ENCODE measurements at places on chromosomes 11 and 22.

- H3K4me3 ChIP-seq: no peak overlapping the region
- no peaks in the 10 kb centered on the region for H3K4me1 ChIP-seq
- no peak overlapping the region for H3K27ac ChIP-seq
- H3K27me3 ChIP-seq: no peaks in the 10 kb centered on the region
These were observed 76.3 kb downstream of the NTM start for GRCh38 chr11:131446590-131447275.

GRCh38 chr11:72981971-72982685 lies 160.0 kb downstream of the FCHSD2 start:
- no peak overlapping the region for H3K4me3 ChIP-seq
- no peaks in the 10 kb centered on the region for H3K27me3 ChIP-seq
- H3K4me1 ChIP-seq: no peaks in the 10 kb centered on the region
- DNase-seq: no peak
- H3K36me3 ChIP-seq: peaks cover 22% of the 10 kb centered on the region
- no peak overlapping the region for H3K27ac ChIP-seq

- no peak for DNase-seq
- H3K4me3 ChIP-seq: no peak overlapping the region
- H3K27ac ChIP-seq: no peak overlapping the region
- H3K27me3 ChIP-seq: no peaks in the 10 kb centered on the region
- H3K4me1 ChIP-seq: no peaks in the 10 kb centered on the region
- no peaks in the 10 kb centered on the region for H3K36me3 ChIP-seq
These were observed 125.9 kb downstream of the RCN1 start for GRCh38 chr11:32216749-32217148.

GRCh38 chr22:49726701-49727101 lies 101.0 kb downstream of the BRD1 start:
- H3K36me3 ChIP-seq: no peaks in the 10 kb centered on the region
- H3K27ac ChIP-seq: no peak overlapping the region
- H3K4me1 ChIP-seq: no peaks in the 10 kb centered on the region
- H3K27me3 ChIP-seq: peaks cover 5% of the 10 kb centered on the region

DNA sequence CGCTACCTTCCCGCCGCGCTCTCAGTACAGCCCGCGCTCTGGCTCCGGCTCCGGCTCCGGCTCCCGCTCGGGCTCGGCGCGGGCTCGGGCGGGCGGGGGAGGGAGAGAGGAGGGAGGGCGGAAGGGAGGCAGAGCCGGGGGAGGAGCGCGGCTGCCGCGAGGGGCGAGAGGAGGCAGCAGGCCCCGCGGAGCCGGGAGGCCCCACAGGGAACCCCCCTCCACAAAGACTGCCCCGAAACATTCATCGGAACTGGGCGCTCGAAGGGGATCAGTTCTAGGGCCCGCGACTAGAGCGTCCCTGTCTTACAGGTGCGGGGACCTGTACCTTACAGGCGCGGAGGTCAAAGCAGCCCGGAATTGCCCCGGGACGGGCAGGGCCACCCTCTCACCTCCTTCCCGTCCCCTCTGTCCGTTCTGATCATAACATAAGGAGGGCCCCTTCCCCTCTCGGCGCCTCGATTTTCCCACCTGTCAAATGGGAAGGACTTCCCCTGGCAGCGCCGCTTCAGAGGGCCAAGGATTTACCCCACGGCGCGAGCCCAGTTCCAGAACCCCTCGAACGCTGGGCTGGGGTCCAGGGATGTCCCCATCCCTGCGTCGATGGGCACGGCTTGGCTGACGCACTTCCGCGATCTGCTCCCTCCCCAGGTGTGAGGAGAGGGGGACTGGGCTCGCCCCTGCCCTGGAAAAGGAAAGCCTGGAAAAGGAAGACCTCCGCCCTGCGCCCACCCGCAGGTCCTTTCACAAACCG lies at the start of gene SHISA8:
Gene SHISA8 (minus strand): TSS at position 40 of the 751 bp plus-strand sequence. CDS start 407 bp downstream, outside the sequence.
- no peaks in the 10 kb centered on the region for H3K36me3 ChIP-seq
- H3K4me3 ChIP-seq: peak within 1 kb of the TSS; percentile 22
- peaks cover 32% of the 10 kb centered on the region for H3K4me1 ChIP-seq
- peaks cover 37% of the 10 kb centered on the region for H3K27me3 ChIP-seq
- peak; percentile 33 for DNase-seq

DNA sequence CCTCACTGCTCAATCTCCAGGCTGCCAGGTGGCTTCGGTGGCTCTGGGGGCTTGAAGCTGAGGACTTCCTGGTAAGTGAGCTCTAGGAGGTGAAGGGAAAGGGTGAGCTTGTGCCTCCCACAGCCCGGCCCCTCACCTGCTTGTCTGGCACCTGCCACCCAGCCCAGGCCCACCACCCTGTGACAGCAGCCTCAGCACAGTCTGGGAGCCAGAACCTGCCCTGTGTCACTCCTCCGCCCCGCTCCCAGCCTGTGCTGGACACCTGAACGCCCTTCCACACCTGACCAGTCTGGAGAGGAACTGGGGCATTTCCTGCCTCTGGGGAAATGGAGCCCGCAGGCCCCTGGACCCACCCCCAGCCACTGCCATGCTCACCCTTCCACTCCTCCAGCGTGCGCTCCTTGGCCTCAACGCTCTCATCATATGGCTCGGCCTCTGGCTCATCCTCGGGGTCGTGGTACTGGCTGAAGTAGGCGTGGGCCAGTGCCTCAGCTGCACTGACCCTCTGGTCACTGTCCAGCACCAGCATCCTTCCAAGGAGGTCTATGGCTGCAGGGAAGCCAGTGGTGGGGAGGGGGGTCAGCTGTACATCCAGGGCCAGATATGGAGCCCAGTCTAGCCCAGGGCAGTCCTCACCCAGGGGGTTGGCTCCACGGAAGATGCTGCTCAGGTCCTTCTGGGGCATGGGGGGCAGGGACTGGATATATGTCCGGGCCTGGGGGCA lies 3.6 kb upstream of the MAPK12 start:
- H3K4me1 ChIP-seq: peaks cover 16% of the 10 kb centered on the region
- no peak overlapping the region for H3K4me3 ChIP-seq
- H3K36me3 ChIP-seq: no peaks in the 10 kb centered on the region
- DNase-seq: no peak
- H3K27me3 ChIP-seq: peaks cover 17% of the 10 kb centered on the region
- H3K27ac ChIP-seq: no peak overlapping the region

DNA sequence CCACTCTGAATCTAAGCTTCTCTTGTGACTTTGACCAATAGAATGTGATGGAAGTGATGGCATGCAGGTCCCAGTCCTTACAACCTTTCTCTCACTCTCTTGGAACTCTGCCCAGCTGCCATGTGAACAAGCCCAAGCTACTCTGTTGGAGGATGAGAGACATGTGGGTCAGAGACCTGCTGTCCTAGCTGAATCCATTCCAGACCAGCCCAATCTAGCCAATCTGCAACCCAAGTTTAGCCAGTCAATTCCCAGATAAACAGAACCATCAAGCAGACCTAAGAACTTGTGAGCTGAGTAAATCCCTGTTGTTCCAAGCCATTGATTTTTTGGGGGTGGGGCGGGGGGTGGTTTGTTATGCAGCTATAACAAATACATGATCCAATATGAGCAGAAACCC lies 69.2 kb upstream of the GRK3 start:
- H3K4me1 ChIP-seq: no peaks in the 10 kb centered on the region
- no peaks in the 10 kb centered on the region for H3K27me3 ChIP-seq
- H3K27ac ChIP-seq: no peak overlapping the region
- no peak for DNase-seq
- no peak overlapping the region for H3K4me3 ChIP-seq

DNA sequence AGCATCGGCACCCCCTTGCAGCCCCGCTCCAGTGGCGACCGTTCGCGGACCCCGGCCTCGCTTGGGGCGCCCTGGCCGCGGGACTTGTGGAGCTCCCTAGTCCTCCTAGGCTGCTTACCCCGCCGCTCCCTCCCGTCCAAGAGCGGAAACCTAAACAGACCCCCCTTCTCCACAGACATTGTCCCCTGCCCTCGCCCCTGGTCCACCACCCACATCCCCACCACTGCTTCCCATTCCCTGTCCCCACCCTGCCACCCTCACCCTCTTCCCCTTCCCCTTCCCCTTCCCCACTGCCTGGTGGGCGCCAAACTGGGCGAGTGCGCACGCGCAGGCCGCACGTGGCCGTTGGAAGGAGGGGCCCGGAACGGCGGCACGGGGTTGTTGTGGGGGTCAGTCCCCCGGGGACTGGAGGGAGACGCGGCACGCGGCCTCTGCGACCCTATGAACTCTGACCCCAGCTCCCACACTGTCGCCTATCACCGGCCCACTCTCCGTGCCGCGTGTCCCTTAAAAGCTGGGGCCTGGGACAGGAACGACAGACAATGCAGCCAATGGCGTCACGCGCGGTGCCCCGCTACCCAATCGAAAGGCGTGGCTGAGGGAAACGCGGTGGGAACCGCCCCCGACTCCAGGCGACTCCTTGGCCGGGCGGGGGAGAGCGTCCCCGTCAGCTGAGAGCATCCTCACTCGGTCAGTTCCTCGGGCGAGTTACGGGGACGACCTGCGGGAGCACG lies at the start of gene SNX32:
Gene SNX32 (plus strand): TSS at position 667 of the 734 bp plus-strand sequence. CDS start 103 bp downstream, outside the sequence.
- H3K27me3 ChIP-seq: no peaks in the 10 kb centered on the region
- no peaks in the 10 kb centered on the region for H3K36me3 ChIP-seq
- H3K4me3 ChIP-seq: peak within 1 kb of the TSS; percentile 61
- peak within 1 kb of the TSS; percentile 63 for H3K27ac ChIP-seq
- peaks cover 14% of the 10 kb centered on the region for H3K4me1 ChIP-seq

DNA sequence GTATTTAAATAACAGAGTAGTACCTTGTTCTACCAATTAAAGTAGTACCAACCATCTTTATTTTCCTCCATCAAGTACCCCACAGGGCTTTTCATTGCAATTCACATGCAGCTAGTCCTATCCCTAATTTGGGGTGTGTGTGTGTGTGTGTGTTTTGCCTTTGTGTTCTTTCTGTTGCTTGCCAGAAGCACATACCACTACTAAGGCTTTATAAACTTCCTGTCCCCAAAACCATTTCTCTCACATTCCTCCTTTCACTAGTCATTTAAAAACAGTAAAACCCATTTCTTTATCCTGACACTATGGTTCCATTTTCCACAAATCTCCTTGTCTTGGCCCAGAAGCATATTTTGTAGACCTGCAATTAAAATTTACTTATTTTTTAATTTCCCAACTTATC lies 54.6 kb downstream of the SLC36A4 start:
- no peak overlapping the region for H3K4me3 ChIP-seq
- H3K36me3 ChIP-seq: no peaks in the 10 kb centered on the region
- H3K27ac ChIP-seq: no peak overlapping the region
- H3K4me1 ChIP-seq: no peaks in the 10 kb centered on the region

GRCh38 chr22:31097941-31098631 lies 9.3 kb downstream of the SELENOM start:
- no peak overlapping the region for H3K27ac ChIP-seq
- no peaks in the 10 kb centered on the region for H3K4me1 ChIP-seq
- H3K36me3 ChIP-seq: no peaks in the 10 kb centered on the region

GRCh38 chr22:42895541-42895981 lies 38.5 kb upstream of the ARFGAP3 start:
- no peak overlapping the region for H3K27ac ChIP-seq
- H3K36me3 ChIP-seq: peaks cover 7% of the 10 kb centered on the region
- no peaks in the 10 kb centered on the region for H3K27me3 ChIP-seq
- H3K4me1 ChIP-seq: peaks cover 3% of the 10 kb centered on the region

DNA sequence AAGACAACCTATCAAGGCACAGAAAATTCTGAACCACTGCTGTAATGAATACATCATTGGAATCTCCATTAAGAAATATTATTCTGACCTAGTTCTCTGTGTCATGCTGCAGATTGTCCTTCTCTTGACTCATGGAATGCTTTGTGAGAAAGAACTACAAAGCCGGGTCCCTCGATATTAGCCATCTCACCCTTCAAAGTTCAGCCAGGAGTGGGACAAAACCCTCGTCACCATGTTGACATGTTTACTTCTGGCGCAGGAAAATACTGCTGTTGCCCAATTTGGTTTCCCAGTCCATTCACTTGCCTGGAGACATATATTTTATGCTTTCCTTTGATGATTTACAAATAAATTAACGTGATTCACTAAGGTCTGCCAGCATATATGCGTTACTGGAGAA lies 10.9 kb upstream of the WT1 start:
- no peak overlapping the region for H3K27ac ChIP-seq
- peaks cover 15% of the 10 kb centered on the region for H3K27me3 ChIP-seq
- H3K4me3 ChIP-seq: no peak overlapping the region
- DNase-seq: no peak
- H3K36me3 ChIP-seq: no peaks in the 10 kb centered on the region

DNA sequence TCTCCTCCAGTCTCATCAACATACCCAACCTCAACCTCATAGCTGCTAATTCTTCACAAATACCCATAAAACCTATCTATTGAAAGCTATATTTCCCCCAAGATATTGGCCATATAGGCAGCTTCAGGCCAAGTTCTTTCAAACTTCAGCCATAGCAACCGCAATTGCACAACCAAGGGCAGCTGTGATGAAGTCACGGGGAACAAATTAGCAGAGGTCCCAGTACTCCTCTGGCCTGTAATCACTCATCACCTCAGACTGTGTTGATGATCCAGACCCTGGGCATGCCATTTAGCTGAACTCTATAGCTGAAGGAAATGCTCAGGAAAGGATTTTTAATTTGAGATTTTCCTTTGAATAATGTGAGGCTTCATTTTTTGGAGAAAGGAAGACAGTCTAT lies 84.1 kb downstream of the SLC1A2 start:
- DNase-seq: no peak
- no peak overlapping the region for H3K27ac ChIP-seq
- no peaks in the 10 kb centered on the region for H3K36me3 ChIP-seq
- no peaks in the 10 kb centered on the region for H3K27me3 ChIP-seq

DNA sequence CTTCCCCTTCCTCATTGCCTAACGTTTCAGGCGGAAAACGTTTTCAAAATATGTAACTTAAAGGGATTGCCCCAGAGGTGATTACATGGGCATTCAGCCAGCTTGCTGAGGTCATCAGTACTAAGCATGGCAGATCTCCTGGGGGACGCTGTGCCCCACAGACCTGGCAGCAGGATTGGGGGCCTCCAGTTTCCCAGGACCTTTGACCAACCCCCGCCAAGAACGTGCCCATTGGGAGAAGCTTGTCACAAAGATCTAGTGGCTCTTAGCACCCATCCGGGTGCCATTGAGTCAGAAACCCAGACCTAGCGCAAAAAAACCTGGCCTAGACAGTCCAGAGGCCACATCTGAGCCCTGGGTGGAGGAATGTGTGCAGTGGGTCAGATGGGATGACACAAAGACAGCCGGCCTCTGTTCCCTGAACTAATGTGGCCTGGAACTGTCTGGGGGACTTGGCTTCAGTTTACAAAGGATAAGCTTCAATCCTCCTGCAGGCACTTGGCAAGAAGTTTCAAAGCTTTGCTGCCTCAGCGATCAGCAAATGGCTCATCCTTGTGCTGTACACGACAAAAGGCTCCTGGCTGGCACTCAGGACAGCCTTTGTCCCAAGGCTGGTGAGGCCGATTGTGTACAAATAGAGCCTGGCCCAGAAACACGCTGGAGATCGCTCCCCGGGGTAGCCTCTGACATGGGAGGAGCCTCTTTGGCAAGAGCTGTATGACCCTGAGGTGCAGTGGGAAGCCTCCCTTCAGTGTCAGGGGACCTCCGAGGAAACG lies 9.5 kb downstream of the C1QTNF6 start:
- H3K27ac ChIP-seq: no peak overlapping the region
- no peak for DNase-seq
- H3K4me1 ChIP-seq: no peaks in the 10 kb centered on the region
- no peaks in the 10 kb centered on the region for H3K36me3 ChIP-seq
- no peak overlapping the region for H3K4me3 ChIP-seq

Data from effector memory CD4-positive, alpha-beta T cell (primary cell).